ENCODE measurements at places on chromosomes 3 and 15. TPM values are rescaled to one million over a fixed set of nuclear protein-coding genes. Genes with fewer than 3 reads are reported as not detected.

DNA sequence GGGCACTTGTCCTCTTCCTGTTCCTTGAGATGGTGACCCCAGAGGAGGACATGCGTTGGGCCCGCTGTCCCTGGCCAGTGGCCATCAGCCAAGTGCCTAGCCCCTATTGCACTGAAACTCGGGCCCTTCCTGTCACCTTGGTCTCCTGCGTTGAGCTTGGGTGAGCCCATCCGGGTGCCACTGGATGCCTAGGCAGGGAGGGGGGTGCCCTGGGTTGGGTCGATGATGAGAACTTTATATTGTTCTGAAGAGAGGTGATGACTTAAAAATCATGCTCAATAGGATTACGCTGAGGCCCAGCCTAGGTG is 221.8 kb downstream of the SNRPN start:
- H3K4me1 ChIP-seq, result no peaks in the 10 kb centered on the region
- H3K27me3 ChIP-seq, result no peaks in the 10 kb centered on the region
- H3K4me3 ChIP-seq, result no peak overlapping the region
- no peak overlapping the region for H3K27ac ChIP-seq

GRCh38 chr3:23331141-23331935 is 128.2 kb downstream of the UBE2E2 start:
- no peak overlapping the region for H3K27ac ChIP-seq
- peaks cover 4% of the 10 kb centered on the region for H3K36me3 ChIP-seq
- H3K27me3 ChIP-seq, result no peaks in the 10 kb centered on the region
- DNase-seq, result no peak
- H3K4me1 ChIP-seq, result peaks cover 45% of the 10 kb centered on the region

SLC2A2 gene
- polyA plus RNA-seq, result not detected

DNA sequence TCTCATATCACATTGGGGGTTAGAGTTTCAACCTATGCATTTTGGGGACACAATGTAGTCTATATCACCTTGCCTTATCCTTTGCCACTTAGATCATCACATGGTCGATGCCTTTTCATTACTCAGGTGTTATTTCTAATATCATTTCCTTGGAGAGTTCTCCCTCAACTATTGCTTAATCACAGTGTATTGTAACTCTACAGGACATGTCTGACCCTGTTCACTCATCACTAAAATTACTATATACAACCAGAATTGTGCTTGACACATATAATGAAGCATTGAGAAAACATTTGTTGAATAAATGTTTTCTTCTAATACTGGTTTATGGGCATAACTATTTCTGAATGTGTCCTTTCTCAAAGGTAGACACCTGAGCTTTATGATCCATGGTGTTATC is 207.4 kb downstream of the EPHA6 start:
- H3K27me3 ChIP-seq, result no peaks in the 10 kb centered on the region
- H3K36me3 ChIP-seq, result no peaks in the 10 kb centered on the region
- no peaks in the 10 kb centered on the region for H3K4me1 ChIP-seq
- no peak overlapping the region for H3K4me3 ChIP-seq
- H3K27ac ChIP-seq, result no peak overlapping the region

GRCh38 chr15:30906366-30906765 is 2.7 kb downstream of the FAN1 start:
- no peaks in the 10 kb centered on the region for H3K27me3 ChIP-seq
- no peaks in the 10 kb centered on the region for H3K36me3 ChIP-seq
- no peak overlapping the region for H3K4me3 ChIP-seq
- no peak overlapping the region for H3K27ac ChIP-seq
- DNase-seq, result no peak

TF gene
- 0.24 TPM for polyA plus RNA-seq

GRCh38 chr3:172518929-172519640 is 4.1 kb downstream of the TNFSF10 start:
- no peak for DNase-seq
- H3K36me3 ChIP-seq, result peaks cover 27% of the 10 kb centered on the region
- H3K27me3 ChIP-seq, result no peaks in the 10 kb centered on the region
- H3K4me3 ChIP-seq, result no peak overlapping the region
- H3K27ac ChIP-seq, result no peak overlapping the region

DNA sequence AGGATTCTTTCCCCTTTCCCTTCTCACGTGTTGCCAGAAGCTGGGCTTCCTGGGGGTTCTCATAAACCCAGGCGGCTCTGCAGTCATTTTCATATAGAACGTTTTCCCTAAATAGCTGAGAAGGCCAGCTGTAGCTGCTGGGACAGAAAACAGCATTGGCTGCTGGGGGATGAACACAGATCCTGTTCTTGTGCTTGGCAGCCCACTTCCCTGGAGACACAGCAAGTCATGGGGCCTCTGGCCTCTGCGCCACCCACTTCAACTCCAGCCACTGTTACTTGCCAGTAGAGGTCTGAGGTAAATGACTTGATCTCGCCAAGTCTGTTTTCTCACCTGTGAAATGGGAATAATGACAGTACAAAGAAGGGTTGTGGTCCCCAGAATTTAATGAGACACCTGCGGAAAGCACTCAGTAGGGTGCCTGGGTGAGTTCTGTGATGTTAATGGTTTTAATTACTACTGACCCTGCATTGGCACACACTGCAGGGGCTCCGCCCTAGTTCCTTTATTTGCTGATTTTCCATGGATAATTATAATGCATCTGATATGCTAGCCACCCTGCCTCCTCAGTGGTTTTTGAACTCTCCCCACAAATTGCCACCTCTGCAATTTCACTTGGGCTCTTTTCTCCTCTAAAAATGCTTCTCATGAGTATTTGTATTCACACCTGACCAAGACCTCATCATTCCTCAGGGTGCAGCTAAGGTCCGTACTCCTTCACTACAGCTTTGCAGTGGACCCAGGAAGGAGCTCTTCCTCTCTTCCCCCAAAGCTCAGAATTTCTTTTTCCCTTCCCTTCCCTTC is 274.7 kb downstream of the RPLP1 start:
- no peak overlapping the region for H3K4me3 ChIP-seq
- H3K4me1 ChIP-seq, result peaks cover 16% of the 10 kb centered on the region
- no peak overlapping the region for H3K27ac ChIP-seq
- H3K27me3 ChIP-seq, result peaks cover 9% of the 10 kb centered on the region
- H3K36me3 ChIP-seq, result no peaks in the 10 kb centered on the region

GRCh38 chr15:37446921-37447320 is 346.6 kb upstream of the MEIS2 start:
- no peak for DNase-seq
- no peak overlapping the region for H3K27ac ChIP-seq
- H3K27me3 ChIP-seq, result no peaks in the 10 kb centered on the region
- no peak overlapping the region for H3K4me3 ChIP-seq
- no peaks in the 10 kb centered on the region for H3K4me1 ChIP-seq
- H3K36me3 ChIP-seq, result no peaks in the 10 kb centered on the region

- H3K4me1 ChIP-seq, result no peaks in the 10 kb centered on the region
- no peaks in the 10 kb centered on the region for H3K27me3 ChIP-seq
- no peak overlapping the region for H3K27ac ChIP-seq
Measured at GRCh38 chr3:54936561-54936960, 8.7 kb upstream of the LRTM1 start.

ZDHHC19 gene
- 10.4 TPM for polyA plus RNA-seq
